Left renal pelvis (tissue), 4 donors: ENCODE measurements at places on chromosomes 6 and 20.

- DNase-seq: no peak
Measured at GRCh38 chr6:128316258-128316929, 204.0 kb downstream of the PTPRK start.

DNA sequence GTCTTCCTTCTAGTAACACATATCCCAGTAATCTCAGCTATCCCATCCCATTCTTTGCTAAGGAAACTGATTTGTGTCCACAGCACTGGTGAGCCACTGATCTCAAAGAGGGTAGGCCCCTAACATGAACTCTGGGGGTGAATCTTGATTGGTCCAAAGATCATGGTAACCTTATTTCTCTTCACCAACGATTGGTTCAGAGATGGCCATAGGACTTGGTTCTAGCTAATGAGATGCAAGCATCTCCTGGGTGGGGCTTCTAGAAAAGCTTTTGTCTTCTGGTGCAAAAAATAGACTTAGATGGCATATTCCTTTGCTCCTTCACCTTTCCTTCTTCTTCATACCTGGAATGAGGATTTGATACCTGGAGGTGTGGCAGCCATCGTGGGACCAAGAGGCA, 43.8 kb upstream of the SIRPA start:
- DNase-seq: no peak

- DNase-seq: no peak
Measured at GRCh38 chr6:92023410-92023966, 1395.9 kb downstream of the EPHA7 start.

DNA sequence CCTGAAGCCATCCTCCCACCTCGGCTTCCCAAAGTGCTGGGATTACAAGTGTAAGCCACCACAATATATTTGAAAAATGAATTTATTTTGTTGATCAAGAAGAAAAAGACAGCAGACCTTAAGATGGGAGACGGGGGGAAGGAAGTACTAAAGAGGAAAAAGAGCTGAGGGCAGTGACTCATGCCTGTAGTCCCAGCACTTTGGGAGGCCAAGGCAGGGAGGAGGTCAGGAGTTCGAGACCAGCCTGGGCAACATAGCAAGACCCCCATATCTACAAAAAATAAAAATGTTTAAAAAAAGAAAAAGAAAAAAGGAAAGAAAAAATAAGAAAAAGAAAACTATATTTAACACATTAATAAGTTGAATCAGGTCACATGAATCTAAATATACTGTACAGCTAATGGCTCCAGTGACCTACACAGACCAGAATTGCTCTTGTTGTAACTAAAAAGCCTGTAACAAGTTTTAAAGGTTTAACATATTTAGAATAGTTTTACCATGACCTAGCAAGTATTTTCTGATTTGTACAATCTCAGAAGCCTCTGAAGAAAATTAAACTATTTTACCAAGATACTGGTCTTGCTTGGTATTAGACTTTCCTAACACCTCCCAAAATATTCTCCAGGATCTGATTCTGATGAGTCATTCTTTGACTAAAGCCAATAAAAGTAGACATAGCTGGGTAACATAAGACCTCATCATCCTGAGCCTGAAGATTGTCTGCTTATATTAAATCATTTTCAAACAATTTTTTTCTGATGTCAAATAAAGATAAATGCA, 4.3 kb upstream of the AKIRIN2 start:
- no peak for DNase-seq

DNA sequence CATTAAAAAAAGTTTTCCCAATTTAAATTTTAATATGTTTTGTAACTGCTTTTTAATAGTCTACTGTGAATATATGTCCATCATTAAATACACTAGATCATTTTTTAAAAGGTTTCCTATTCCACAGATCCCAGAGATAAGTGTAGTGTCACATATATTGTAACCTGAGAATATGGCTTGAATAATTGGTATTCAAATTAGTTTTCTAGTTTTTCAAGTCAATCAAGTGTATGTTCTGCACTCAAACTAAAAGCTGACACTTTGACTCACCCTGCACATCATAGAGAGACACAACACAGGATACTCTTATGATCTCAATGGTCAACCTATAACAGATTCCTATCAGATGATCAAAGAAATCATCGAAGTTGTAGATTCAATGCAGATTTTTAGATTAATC, 49.1 kb downstream of the ZHX3 start:
- no peak for DNase-seq

GRCh38 chr6:109306733-109307132, 75.5 kb downstream of the CD164 start:
- no peak for DNase-seq
